GM23338 (cell line): ENCODE measurements at places on chromosomes 6 and 20.

DNA sequence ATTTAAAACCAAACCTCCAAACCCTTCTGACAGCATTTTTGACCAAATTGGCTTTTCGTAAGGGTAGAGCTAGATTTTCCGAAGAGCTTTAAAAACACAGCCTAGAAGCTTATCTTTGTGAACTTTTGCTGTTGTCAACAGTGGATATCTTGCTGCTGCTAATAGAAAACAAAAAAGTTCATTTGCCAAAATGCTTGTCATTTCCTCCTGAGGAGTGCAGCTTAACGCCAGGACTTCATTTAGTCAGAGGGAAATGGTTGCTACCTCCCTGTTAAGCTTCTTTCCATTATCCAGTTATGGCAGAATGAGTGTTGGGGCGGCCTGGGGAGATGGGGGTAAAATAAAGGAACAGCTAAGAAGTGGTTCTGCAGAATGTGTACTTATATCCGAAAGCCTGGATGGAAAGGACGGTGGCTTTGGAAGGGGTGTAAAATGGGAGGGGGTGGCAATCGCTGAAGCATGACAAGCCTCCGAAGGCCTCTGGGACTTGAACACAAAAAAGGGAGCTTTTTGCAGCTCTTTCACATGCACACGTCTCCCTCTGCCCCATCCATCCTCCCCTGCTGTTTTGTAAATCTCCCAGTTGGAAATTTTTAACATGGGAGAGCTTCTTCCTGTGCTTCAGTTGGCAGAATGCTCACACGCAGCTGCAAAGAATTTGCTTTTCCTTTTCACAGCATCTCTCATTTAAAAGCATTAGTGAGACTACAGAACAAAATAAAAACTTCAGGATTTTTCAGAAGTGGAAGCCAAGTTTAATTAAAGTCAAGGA is 22.5 kb downstream of the JARID2 start:
- DNase-seq, result peak; percentile 81

GRCh38 chr6:29834564-29835436 is 7.2 kb downstream of the HLA-G start:
- DNase-seq, result peak; percentile 83

DNA sequence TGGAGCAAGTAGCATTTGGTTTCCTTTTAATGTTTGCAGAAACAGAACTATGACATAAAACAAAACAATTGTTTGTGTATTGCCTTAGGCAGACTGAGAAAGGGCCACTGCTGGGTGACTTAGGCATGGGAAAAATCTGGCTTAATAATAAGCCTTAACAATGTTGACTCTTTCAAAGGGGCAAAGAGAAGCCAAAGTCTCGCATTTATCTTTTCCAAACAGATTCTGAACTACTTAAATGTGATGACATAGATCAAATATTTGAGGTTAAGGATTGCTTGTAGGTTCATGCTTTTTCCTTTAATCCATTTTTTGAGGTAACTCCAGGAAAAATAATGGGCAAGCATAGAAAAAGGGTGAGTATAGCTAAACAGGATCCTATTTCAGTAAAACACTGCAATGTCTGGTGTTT is 39.6 kb downstream of the ADAT2 start:
- DNase-seq, result no peak

GRCh38 chr6:120876424-120876823 is 457.9 kb downstream of the TBC1D32 start:
- DNase-seq, result no peak

DNA sequence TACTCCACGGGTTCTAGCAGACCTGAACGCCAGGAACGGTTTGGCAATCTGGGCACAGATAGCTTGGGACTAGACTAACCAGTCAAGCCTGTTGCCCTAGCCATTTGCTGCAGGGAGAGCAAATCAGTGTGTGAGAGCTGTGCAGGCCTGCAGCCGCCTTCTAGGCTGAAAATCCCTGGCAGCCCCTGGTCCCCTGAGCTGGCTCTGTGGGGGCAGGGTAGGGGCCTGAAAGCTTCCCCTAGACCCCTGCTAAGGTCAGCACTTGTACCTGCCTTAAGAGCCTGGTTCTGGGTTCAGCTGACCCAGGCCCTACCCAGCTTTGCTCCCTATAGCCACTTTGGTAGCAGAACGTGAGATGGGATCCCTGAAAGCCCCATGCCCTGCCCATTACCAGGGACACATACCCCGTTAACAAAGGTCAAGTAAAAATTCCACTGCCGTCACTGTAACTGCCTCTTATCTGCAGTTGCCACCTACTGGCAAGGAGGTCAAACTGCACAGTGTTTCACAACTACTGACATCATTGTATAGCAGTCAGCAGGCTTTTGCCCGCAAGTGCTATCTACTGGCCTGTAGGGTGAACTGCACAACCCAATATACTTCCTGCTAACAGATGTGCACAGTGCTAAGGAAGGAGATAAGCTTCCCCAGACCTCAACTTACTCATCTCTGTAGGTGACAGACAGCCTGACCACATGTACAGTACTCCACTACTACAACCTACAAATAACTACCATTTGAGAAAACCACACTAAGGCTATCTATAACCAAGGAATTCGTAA is 95.1 kb upstream of the OLIG3 start:
- peak; percentile 95 for DNase-seq

GRCh38 chr6:36592221-36592655 is 1.9 kb upstream of the SRSF3 start:
- DNase-seq, result no peak

DNA sequence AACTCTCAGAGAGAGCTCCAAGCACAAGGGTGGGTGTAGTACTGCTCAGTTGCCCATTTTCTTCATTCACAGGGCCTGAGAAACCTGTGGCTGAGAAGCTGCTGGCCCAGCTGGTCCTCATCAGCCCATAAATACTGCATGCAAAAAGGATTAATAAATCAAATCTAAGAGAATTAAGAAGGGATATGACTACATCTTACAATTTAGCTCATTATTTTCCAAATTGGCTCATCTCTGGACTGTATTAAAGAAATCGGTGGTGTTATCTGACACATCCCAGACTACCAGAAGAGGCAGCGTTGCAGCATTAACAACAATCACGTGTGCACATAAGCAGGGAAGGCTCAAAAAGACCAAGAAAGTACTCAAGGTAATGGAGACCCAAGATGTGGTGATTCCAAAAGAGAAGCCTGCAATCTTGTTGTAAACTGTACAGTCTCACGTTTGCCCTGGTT is 90.7 kb downstream of the CD24 start:
- DNase-seq, result peak; percentile 23

DNA sequence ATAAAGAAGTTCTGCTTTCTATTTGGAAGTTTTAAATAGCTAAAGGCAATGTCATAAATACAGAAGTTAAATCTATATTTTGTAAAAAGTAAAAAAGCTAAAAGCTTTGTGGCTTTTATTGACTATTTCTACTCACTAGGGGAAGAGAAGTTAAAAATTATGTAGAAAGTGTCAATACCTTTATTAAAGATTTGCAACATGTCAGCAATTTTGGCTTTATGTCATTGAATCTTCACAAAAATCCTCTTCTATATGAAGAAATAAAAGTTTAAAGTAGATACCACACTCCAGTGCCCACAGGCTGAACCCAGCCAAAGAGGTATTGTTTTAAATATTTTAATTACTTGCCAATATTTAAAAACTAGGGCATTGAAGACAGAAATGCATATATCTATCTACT is 160.6 kb upstream of the HSF2 start:
- no peak for DNase-seq

DNA sequence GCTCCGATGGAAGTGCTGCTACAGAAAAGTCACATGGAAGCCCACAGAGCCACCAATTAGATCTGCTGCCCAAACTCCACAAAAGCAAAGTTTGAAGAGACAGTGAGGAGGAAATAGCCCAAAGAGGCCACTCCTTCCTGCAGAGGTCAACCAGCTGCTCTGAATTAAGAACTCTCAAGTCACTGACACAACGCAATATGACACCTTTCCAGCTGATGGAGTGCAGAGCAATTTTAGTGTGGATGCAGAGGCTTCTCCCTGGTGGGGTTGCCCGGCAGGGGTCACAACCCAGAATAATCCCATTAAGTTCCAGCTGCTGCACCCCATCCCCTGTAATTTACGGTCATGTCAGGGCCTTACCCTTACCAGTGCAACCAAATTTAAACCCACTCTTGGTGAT is 361.9 kb upstream of the JARID2 start:
- DNase-seq, result peak; percentile 67

GRCh38 chr6:119112812-119113530 is 34.5 kb upstream of the FAM184A start:
- peak; percentile 42 for DNase-seq

DNA sequence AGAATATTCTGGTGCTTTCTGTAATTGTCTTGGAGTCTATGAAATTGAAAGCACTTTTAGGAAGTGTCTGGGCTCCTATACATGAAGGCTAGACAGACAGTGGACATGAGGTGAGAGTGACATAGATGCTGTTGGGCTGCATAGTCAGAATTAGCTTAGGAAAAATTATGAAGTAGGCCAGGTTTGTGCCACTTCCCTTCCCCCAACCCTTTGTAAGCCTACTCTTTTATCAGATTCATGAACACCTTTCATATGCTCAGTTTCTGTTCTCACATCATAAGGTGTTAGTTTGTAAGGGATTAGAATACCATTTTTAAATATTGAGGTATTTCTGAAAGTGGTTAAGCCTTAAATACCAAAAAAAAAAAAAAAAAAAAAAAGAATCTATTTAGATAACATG is 18.4 kb upstream of the SNPH start:
- DNase-seq, result no peak

GRCh38 chr20:3632311-3633004 is 30.7 kb downstream of the GFRA4 start:
- no peak for DNase-seq

- DNase-seq, result no peak
Observed at GRCh38 chr20:54189630-54190029, 15.8 kb upstream of the CYP24A1 start.

GRCh38 chr6:26330859-26331217 is 34.2 kb upstream of the BTN3A2 start:
- no peak for DNase-seq

DNA sequence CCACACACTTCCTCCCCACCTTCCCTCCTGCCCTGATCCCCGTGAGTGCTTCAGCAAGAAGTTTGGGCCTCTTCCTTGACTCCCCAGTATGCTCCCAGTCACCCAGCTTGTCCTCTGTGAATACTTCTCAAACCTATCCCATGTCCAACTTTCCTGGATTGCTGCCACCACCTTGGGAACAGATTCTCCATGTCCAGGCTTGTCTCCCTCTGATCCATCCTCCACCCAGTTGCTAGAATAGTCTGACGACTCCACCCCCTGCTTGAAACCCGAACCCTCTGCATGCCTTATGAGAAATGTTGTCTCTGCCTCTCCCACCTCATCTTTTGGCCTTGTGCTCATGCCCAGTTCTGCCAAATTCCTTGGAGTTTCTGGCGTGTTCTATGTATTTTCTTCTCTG is 108.0 kb downstream of the PPP1R14C start:
- DNase-seq, result peak; percentile 40

DNA sequence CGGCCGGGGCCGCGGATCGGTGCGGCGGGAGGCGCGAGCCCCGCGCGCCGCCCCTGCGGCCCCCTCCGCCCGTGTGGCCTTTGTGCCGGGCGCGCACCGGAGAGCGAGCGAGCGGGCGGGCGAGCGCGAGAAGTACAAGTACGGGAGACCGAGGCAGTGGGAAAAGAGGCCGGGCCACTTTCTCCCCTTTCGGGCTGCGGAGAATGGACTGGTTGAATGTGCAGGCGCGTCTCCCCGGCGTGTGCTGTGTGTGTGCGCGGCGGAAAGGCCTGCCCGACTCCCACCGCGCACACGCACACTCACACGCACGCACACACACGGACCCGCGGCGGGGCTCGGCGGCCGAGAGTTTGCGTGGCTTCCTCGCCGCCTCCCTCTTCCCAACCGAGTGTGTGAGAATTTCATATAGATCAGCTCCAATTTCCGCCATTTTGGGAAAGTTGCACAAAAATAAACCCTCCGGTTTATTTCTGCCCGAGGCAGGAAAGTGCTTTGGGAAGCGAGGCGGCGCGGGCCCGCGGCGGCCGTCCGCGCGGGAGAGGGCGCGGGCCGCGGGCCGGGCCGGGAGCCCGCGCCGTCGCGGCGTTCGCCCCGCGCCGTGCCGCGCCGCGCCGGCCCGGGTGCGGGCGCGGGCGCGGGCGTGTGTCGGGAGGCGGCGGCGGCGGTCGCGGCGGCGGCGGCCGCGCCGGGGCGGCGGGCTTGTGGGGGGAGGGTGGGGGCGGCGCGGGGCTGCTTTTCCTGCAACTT is 1.1 kb downstream of the L3MBTL3 start:
- peak; percentile 56 for DNase-seq
